Activated CD8-positive, alpha-beta memory T cell treated with anti-CD3 and anti-CD28 coated beads for 1 hour (primary cell): ENCODE measurements at places on chromosomes 3 and 15.

DNA sequence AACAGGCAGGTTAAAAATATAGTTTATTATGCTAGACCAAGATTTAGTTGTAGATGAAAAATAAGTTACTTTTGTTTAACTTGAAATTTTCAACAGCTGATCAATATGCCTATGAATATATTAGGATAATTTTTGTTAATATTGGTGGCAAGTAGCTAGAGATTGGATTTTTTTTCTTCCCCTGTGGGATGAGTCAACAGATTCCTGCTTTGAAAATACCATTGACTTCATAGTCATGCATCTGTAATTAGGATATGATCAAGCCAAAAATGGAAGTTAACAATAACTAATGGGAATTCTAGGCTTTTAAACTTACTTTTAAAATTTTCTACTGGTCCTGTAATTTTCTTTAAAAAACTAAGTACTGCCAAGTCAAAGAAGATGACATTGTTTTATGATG is 211.7 kb downstream of the ZIC1 start:
- DNase-seq, result no peak

- DNase-seq, result no peak
Observed at GRCh38 chr15:65176056-65176455, 9.1 kb downstream of the CLPX start.

- no peak for DNase-seq
Observed at GRCh38 chr3:28232659-28233058, 8.8 kb upstream of the CMC1 start.

GRCh38 chr3:10873415-10873814 is 57.4 kb downstream of the SLC6A11 start:
- no peak for DNase-seq

- no peak for DNase-seq
Observed at GRCh38 chr3:118059096-118059495, 975.5 kb downstream of the IGSF11 start.

DNA sequence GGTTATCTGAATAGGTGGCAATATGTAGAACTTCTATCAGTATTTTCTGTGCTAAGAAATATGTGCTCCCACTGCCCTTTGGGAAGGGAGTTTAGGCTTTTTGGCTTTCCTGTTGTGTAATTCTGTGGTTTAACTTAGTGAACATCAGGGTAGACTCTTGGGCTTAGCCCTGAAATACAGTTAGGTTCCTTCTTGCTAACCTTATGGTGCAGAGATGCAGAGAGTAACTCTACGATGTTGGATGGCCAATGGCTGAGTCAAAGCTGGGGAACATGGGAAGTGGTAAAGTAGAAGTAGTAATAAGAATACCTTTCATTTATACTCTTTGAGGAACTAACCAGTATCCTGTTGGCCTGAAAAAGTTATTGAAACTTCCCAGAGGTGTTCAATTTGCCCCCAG is 80.8 kb upstream of the IL12A start:
- no peak for DNase-seq

DNA sequence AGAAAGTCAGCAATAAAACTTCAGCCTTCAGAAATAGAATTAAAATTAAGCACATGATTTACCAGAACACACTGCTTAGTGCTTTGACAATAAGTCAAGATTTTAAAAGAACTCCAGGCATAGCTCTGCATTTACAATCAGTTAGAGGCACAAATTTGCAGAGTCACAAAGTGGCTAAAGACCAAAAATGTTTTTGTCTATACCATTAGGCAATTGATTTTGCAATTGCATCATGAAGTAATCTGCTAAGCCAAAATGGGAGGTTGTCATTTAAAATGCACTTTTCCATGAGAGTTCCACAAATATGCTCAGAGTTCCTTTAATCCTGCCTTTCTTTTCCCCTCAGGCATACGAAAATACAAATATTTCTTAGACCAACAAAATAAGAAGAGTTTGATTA is 10.1 kb upstream of the DCP1A start:
- DNase-seq, result no peak

GRCh38 chr15:25368850-25369249 is 70.0 kb downstream of the UBE3A start:
- no peak for DNase-seq
